ENCODE measurements at places on chromosomes 3 and 15.

GRCh38 chr3:167209011-167209410, 171.1 kb downstream of the ZBBX start:
- DNase-seq: no peak

DNA sequence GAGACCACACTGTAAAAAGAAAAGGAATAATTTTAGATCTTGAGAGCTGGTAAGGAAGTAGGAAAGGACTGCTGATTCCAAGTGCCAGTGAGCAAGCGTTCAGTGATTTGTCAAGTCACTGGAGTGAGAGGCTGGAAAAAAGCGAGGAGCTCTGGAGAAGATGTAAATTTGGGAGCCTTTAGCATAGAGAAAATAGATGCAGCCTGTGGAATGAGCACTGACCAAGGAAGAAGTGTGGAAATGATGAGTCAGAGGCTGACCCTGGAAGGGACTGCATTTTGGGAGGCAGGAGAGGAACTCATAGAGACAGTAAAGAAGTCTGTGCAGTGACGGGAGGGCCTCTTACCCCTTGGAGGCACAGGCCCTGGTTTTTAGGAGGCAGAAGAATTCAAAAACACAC, 17.1 kb upstream of the ABTB1 start:
- no peak for DNase-seq

- DNase-seq: no peak
These were observed 218.6 kb downstream of the PDCD6IP start for GRCh38 chr3:34016925-34017587.

- DNase-seq: no peak
These were observed 44.5 kb downstream of the CMTM7 start for GRCh38 chr3:32435911-32436815.

- no peak for DNase-seq
These were observed 46.2 kb downstream of the DMXL2 start for GRCh38 chr15:51576286-51576850.

- no peak for DNase-seq
These were observed 17.4 kb downstream of the ABTB1 start for GRCh38 chr3:127690106-127690505.

DNA sequence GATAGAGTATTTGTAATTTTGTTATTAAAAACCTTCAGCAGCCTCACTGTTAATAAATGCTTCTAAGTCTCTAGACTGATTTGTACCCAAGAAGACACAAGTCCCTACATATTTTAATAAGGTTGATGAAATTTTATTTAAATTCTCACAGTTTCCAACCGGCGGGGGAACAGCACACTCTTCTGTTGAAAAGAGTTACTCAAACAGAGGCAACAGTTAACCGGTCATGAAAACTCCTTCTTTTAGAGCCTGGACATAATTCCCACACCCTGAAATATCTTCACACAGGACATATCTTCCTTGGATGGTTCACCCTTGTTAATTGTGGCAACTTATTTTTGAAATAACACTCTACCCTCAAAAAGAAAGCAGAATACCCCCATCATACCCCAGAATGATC, 278.8 kb downstream of the FOXP1 start:
- DNase-seq: no peak

DNA sequence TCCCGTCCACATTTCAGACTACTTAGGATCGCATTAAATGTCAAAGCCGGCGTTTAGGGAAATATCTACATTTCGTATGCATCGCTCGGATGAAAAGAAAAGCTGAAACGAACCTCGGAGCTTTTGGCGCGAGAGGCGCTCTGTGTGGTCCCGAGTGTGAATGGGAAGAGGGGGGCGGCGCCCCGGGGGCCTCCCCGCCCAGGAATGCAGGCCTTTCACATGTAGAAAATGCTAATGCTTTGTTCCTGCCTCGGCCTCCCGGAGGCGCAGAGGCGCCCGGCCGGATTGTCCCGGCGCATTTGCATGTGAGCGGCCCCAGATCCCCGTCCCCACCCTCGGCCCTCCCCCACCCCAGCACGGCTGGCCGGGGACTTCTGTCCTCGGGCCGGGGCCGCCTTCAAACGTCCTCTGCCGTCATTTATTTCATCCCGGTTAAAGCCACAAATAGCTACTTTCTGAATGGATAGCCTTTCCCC, 37.0 kb upstream of the TRIM71 start:
- DNase-seq: no peak

DNA sequence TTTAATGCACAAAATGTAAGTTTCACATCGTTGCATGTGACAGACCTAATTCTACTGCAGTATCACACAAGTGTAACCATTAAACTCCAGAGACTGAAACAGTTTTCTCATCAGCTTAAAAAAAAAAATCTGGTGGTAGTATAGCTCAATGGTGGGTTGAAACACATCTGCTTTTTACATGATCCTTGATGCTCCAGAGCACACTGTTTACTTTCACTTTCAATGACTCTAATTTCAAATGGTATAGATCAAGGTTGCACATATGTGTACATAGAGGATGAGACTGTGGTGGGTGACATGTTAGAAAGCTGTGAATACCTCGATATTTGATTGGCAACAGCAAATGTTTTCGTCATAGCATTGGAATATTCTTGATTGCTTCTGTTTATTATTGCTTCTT, 22.4 kb downstream of the MCTP2 start:
- DNase-seq: no peak

DNA sequence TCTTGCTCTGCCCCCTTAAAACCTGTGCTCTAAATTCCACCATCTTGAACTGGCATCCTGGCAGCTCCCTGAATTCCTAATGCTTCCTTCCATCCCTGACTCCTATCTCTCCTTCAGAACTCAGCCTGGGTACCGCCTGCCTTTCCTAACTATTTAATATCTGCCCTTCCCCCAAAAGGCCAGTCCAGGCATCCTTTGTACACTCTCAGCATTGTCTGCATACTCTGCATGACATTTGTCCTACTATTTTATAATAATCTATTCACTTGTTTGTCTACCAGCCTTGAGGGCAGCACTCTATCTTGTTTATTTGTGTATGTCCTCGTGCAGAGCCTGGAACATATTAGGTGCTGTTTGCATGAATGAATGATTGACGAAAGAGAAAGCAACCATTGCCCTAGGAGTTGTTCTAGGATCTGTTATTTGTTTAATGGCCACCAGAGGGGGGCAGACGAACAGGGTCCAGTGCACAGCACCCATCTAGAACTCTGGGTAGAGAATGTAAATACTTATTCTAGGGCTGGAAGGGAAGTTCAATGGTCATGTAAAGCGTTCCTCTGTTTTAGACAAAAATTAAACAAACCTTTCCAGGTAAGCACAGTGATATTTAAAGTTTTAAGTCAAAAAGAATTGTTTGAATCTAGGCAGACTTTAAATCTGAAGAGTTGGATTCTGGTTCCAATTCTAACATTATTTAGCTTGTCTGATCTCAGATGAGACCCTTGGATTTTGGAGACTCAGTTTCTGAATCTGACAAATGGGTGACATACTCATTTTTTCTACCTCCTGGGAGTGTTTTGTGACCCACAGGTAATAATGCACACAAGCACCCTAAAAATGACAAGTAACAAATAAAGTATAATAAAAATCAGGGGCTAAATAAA, 125.8 kb upstream of the GALNT15 start:
- no peak for DNase-seq

- DNase-seq: no peak
These were observed 343.5 kb upstream of the RGMA start for GRCh38 chr15:93432474-93432873.

DNA sequence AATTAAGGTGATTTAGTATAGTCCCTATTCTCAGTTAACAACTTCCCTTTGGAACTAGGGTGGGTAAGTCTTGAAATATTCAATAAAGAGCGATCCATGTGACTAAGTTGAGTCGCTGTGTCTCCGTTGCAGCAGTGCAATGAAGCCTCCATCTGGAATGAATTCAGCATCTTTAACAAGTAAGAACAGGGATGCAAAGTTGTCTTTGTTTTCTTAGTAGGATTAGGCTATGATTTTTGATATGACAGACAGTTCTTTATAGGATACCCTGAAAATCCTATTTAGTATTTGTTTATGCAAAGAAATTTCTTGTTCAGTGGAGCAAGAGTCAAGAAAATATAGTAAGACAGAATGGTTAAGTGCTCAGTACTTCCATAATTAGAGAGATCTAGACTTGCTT, 52.7 kb downstream of the RBMS3 start:
- DNase-seq: no peak

GRCh38 chr3:196454935-196455334, 22.7 kb upstream of the UBXN7 start:
- no peak for DNase-seq

GRCh38 chr3:185884641-185885040, 53.2 kb downstream of the TRA2B start:
- DNase-seq: no peak

GRCh38 chr15:80878242-80878866, 99.2 kb downstream of the CEMIP start:
- peak; percentile 51 for DNase-seq

GRCh38 chr15:38554354-38554753, 10.3 kb downstream of the RASGRP1 start:
- DNase-seq: no peak

DNA sequence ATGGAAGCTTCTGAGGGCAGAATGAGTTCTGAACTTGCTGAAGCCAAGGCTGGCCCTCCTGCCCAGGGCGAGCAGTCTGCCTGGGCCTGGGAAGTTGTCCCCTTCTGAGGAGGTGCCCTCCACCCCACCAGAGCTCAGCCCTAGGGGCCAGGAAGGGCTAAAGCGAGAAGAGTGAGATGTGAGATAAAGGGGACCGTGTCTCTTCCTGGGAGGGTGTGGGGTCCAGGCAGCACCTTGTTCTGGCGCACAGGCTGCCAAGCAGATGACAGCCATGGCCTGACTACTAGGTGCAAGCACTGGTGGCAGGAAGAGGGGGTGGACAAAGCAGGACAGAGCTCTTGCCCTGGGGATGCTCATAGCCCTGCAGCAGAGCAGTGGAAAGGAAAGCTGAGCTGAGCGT, 3.7 kb downstream of the PAK6 start:
- no peak for DNase-seq

DNA sequence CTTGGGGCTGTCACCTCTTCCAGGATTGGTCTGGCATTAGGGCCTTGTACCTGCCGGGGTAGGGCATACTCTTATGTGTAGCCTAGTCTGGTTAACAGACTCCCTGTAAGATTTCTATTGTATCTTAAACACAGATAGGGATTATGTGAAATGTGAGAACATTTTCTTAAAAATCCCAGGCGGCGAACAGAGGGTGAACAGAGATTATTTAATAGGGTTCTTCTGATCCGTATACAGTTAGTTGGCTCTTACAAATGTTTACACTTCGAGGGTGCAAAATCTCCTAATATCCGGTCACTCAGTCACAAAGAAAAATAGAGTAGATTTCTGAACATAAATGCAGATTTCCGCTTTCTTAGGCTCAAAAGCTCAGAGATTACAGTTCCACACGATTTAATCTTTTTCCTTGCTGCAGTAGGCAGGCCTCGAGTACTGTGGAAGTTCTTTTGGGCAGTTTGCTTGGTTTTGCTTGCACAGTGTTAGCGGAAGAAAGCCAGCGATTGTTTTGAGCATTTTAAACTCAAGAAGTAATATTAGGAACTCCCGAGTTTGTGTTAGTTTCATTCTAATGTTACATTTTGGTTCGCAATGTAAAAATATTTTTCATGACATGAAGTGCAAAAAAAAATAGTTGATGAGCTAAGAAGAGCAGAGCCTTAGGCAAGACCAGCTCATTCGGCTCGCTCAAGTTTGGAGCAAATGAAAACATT, 993 bp downstream of the PLCL2 start:
- DNase-seq: no peak

DNA sequence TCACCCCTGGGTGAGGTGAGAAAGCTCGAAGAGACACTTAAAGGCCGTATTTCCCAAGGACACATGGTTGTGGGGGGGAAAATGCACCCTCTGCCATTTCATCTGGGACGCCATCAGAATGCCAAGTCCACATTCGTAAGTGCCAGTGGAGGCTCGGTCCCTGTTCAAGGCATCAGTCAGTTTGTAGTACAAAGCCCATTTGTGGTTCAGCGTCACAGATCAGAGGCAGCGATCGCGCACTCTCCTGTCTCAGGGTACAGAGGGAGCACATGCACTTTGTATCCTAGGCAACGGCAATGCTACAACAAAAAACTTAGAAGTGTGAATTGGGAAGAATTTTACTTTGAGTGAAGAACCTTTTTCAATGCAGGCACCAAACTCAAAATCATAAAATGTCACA, 27.2 kb downstream of the SEMA6D start:
- no peak for DNase-seq

DNA sequence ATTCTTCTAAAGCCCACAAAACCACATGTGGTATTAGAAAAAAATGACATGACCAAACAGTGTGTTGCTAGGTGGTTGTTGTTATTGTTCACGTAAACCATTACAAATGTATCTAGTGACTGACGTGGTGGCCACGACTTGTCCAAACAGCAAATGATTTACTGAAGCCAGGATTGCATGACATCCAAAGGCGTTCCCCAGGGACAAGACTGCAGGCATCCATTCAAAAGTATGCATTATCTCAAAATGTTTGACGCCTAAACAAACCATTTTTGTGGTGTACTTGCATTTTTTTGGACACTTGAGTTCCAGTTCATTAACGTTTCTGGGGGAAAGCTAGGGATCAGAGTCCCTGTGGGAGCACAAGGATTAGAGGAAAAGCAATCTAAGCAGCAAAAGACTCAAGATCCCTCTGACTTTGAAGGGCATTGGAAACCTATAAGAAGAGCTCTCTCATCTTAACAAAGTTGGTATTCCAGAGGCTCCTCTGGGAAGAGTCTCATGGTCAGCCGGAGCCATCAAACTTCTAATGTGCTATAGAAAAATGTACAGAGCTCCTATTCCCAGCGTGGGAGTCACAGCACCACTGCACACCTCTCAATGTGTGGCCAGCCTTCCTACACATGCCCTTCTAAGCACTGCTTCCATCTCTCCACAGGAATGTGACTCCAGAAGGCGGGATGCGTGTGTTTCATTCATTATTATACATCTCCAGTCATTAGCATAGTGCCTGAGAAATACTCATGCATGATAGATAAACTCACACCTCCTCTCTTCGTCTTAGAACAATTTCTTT, 62.9 kb downstream of the FBN1 start:
- DNase-seq: peak; percentile 79
